GM18507 (cell line): ENCODE measurements at places on chromosomes 7 and 10.
A peak's percentile ranks its signal among the peaks of the same experiment; 100 is the strongest.

DNA sequence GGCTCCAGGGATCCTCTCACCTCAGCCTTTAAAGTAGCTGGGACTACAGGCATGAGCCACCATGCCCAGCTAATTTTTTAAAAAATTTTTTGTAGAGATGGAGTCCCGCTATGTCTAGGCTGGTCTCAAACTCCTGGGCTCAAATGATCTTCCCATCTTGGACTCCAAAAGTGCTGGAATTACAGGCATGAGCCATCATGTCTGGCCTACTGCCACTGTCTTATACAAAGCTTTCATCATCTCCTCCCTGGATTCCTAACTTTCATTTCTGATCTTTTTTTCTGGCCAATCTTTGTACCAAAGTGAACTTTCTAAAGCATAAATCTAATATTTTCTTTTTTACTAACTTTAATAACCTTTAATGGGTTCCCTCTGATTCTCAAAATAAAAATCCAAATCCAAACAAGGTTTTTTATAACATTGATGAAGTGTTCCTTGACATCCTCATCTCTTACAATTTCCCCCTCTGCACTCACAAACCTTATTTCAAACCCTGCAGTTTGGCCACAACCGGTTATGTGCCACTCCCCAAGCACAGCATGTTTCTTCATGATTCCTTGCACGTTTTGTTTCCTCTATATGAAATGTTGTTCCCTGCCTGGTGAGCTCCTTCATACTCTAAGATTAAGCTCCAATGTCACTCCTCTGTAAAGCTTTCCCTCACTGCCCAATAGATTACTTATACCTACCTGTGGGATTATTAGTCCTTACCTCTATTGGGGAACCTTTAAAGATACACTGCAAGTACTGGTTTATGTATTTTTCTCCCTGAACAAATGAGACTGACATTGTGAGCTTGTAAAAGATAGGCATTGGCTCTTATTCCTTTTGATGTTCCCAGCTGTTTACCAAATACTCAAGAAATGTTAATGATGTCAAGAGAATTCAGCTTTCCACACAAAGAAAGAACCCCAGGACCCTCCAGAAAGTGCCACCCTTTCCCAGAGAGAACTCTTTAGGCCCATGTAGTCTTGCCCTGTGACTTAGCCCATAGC, 101.7 kb downstream of the HOXA1 start:
- no peak for DNase-seq

DNA sequence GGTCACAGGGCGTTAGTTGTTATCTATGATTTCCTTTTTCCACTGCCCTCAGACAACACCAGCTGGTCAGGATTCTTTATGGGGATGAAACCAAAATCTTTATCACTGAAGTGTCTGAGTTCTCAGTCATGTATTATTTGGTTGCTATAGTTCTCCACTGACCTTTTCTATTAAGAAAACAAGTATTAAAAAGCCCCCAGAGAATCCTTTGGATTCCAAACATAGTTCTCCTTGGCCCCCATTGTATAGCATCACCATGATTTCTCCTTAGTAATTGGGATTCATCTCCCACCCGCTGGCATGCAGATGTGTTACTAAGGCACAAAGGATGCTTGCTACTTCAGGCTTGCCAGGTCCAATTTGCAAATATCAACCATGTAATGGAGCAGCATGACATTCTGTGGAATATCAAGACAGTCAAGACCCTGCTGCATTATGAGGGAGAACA, 94.3 kb downstream of the IQUB start:
- DNase-seq, result no peak

- DNase-seq, result no peak
Measured at GRCh38 chr10:29610876-29611647, 23.7 kb downstream of the SVIL start.

DNA sequence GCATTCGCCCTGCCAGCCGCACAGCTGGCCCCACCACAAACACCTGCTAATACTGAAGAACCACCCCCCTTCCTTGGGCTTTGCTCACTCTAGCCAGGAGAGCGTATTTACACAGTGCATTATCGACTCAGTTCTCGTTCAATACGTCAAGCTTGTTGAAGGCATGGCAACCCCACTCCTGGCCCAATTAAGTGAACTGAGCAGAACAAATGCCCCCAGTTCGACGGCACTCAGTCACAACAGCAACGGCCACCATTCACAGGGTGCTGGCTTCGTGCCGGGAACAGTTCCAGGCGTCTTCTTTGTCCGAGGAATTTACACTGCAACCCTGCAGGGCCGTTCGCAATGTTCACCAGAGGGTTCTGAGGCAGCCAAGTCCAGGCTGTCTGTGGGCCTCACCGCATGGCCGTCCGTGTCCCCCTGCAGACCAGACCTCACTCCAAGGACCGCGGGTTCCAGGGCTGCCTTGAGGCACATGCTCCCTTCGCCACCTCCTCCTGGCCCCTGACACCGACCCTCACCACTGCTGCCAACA, 175.3 kb downstream of the DIP2C start:
- DNase-seq, result no peak

DNA sequence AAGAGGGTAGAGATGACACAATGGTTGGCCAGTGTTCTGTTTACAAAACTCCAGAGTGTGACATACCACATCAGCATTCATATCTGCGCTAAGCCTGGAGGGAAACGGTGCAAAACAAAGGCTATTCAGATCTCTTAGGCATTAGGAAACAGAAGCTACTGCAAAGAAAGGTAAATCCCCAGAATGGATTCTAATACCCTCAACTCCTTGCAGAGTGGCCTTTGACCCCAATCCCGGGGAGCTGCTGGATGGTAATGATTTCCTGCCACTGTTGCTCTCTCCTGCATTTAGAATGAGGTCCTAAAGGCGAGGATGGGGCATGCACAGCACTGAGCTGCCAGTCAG, 65.2 kb downstream of the AOAH start:
- DNase-seq, result no peak

DNA sequence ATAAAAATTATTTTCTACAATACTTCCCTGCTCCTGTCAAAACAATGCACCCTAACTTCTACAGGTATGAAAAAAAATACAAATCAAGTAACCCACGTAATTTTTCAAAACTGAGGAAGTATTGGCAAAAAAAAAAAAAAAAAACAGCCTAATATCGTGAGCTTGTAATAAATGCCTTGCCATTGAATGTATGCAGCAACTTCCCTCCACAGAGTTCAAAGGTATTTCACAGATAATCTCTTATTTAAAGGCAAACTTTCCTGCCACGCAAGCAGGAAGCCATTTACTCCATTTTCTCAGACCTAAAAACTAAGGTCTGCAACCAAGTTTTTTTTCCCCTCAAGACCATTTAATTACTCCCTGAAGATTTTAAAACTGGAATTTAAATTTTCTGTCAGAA, 642 bp upstream of the AGR2 start:
- DNase-seq, result no peak

DNA sequence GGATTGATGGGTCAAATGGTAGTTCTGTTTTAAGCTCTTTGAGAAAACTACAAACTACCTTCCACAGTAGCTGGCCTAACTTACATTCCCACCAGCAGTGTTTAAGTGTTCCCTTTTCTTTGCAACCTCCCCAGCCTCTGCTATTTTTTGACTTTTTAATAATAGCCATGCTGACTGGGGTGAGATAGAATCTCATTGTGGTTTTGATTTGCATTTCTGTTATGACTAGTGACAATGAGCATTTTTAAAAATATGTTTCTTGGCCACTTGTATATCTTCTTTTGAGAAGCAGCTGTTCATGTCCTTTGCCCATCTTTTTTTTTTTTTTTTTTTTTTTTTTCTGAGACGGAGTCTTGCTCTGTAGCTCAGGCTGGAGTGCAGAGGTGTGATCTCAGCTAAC, 155.2 kb upstream of the BMPER start:
- no peak for DNase-seq

- DNase-seq, result no peak
Measured at GRCh38 chr7:51349820-51350545, 33.4 kb upstream of the COBL start.

DNA sequence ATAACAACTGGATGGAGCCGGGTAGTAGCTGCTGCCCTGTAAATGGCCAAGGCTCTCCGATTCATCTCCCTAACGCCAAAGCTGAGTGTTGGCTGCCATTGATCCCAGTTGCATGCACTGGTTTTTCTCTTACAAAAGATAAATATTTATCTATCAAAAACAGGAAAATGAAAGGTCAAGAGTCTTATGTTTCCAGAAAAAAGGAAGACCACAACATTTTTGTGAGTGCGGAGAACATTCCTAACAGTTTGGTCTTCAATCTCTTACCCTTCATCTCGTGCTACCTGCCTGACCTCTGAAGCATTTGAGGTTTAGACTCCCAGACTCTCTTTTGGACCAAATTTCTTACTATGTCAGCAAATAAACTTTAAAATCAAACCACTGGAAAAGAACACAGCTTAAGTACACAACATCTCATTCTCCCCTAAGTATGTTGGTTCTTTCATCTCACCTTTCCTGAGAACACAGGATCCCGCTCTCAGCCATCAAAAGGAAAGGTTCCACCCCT, 61.6 kb downstream of the SORBS1 start:
- DNase-seq, result no peak

DNA sequence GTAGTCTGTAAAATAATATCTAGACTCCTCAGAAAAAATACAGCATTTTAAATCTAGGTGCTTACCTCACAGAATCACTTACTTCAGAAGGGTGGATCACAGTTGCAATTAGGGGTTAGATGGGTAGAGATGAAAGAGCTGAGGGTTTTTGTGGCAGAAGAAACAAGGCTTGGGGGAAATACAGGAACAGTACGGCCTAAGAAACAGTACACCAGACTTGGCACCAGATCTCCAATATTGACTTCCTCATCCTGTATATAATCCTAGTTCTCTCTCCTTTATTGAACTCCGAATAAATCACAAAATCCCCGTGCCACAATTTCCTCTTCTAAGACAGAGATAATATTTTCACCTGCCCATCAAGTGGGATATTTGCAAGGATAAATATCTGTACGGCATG, 14.3 kb downstream of the CEP41 start:
- DNase-seq, result no peak

- no peak for DNase-seq
Measured at GRCh38 chr7:37439653-37440026, 9.0 kb downstream of the ELMO1 start.

DNA sequence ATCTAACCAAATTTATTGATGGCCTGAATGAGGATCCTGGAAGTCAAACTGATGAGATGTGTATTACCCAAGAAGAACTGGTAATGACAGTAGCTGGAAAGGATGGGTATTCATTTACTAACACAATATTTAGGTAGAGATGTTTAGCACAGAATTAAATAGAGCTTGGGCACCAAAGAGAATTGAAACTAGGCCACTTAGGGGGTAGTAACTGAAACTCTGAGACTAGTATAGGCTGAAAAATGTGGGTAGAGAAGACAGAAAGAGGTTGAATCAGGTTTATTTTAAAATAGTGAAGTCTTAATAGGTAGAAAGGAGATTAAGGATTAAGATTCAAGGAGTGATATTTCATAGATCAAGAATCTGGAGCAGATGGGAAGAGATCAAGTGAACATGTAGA, 155.8 kb downstream of the MLLT10 start:
- DNase-seq, result no peak

GRCh38 chr10:71285180-71285545, 33.9 kb upstream of the SLC29A3 start:
- peak; percentile 40 for DNase-seq

GRCh38 chr10:97547962-97548361, 24.6 kb upstream of the ANKRD2 start:
- DNase-seq, result no peak

DNA sequence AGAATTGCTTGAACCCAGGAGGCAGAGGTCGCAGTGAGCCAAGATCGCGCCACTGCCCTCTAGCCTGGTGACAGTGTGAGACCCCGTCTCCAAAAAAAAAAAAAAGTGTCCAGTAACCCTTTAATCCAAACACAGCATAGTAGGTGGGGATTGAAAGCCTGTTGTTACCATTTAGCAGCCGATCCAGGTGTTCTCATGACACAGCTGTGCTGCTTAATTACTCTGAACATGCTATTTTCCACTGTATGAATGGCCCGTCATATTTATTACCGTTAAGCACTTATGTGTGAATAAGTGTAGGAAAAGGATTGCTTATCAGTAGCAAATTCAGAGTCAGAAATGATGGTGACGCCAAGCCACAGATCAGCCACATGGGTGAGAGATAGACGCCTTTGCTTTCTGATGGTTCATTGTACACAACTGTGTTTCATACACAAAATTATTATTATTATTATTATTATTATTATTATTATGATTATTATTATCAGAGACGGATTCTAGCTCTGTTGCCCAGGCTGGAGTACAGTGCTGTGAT, 11.6 kb upstream of the ORAI2 start:
- DNase-seq, result no peak

GRCh38 chr10:101569323-101569621, 18.8 kb downstream of the POLL start:
- no peak for DNase-seq

DNA sequence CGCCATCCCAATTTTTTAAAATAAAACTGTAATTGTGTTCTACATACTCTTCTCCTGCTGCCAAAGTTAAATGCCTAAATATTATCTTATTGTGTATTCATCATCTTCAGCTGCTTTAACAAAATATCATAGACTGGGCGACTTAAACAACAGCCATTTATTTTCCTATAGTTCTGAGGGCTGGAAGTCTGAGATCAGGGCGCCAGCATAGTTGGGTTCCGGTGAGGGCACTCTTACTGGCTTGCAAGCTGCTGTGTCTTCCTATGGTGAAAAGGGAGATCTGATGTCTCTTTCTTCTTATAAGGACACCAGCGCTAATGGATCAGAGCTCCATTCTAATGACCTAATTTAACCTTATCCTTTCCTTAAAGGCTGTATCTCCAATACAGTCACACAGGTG, 30.4 kb downstream of the CSTF2T start:
- no peak for DNase-seq

- DNase-seq, result no peak
Measured at GRCh38 chr7:50415844-50416364, 34.2 kb downstream of the FIGNL1 start.

DNA sequence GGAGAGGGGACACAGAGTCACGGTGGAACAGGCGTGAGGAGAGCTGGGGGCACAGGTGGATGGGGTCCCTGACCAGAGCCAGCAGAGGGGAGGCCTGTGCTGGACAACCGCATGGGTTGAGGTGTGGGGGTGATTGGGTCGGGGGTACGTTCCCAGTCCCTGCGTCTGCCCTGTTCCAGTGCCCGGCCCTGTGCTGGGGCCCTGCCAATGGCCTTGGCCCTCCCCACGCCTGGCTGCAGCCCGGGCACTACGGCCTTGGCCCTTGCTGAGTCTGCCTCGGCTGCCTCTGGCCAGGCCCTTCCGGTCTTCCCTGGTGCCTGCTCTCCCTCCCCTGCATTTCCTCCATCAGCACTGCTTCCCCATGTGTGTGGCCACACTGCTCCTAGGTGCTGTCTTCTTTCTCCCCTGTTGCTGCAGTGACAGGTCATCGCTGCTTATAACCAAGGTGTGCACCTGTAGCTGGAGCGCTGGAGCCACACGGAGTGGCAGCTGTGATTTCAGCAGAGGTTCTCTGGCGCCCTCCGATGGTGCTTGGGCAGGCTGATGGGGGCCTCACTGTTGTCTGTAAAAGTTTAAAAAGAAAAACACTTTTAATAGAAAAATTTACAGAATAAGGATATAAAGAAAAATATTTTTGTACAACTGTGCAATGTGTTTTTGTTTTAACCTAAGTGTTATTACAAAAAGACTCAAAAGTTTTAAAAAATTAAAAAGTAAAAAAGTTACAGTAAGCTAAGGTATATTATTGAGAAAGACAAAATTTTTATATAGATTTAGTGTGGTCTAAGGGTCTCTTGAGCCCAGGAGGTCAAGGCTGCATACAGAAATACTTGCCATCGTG, 45.2 kb upstream of the BHLHA15 start:
- no peak for DNase-seq

GRCh38 chr7:28347475-28348318, 64.6 kb upstream of the CREB5 start:
- DNase-seq, result no peak
